ENCODE measurements at places on chromosomes 6 and 20. TPM values are rescaled to one million over a fixed set of nuclear protein-coding genes. Genes with fewer than 3 reads are reported as not detected.

- no peaks in the 10 kb centered on the region for H3K36me3 ChIP-seq
- H3K27me3 ChIP-seq = no peaks in the 10 kb centered on the region
- no peak overlapping the region for H3K4me3 ChIP-seq
- H3K4me1 ChIP-seq = no peaks in the 10 kb centered on the region
These were observed 313.6 kb downstream of the ALDH8A1 start for GRCh38 chr6:134636186-134636799.

DNA sequence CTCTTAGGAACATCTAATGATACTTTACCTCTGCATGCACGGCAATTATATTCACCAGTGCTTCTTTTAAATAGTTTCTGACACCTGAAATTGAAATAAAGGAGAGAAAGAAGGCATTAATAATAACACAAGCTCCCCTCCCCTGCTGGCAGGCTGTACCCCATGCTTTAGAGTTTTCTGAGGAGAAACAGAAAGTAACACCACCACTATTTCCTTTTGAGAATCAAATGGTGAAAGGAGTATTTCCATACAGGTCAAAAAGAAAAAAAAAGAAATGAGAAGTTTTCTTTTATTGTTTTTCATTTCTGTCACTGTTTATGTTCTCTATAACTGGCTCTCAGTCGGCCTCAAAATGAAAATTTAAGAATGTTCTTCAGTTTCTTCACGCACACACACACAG is 108.1 kb downstream of the IRF4 start:
- H3K27me3 ChIP-seq = no peaks in the 10 kb centered on the region
- no peak overlapping the region for H3K27ac ChIP-seq
- no peak overlapping the region for H3K4me3 ChIP-seq

DNA sequence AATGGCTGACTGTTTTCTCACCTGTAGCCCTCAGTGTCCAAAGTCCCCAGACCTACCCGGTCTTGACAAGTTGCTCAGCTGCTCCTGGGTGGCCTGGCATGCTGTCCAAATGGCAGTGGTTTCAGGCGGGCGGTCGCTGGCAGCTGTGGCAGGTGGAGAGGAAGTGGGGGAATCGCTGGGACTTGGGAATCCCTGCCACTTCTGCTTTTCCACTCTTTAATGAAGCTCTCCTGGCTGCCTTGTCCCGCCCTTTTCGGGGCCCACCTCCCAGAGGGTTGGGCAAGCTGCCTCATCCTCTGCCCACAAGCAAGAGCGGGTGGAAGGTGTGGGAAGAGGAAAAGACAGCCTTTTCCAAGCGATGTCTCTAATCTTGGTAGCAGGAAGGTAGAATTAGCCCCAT is at the start of gene OCSTAMP:
Gene OCSTAMP (minus strand): TSS at position 194 of the 400 bp plus-strand sequence. CDS start 94 bp downstream, at position 100.
- no peak for DNase-seq
- H3K4me1 ChIP-seq = no peaks in the 10 kb centered on the region
- H3K4me3 ChIP-seq = no peak within 1 kb of the TSS
- no peaks in the 10 kb centered on the region for H3K27me3 ChIP-seq

DNA sequence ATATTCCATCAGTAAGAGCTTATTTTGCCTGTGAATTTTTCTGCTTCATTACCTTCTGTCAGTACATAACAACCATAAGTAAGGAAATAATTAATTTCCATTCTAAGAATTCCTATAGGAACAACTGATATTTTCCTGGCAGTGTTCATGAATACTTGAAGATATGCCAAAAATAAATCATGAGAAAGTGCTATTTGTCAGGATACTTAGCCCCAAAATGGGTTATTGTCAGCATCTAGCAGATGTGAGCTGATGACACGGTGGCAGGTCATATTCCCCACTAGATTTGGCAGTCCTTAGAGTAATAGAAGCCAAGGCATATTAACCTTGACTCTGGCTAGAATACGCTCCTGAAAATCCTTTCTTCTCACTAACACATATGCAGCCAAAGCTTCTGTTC is 43.2 kb upstream of the CRISP1 start:
- no peaks in the 10 kb centered on the region for H3K27me3 ChIP-seq
- H3K27ac ChIP-seq = no peak overlapping the region
- no peaks in the 10 kb centered on the region for H3K36me3 ChIP-seq

DNA sequence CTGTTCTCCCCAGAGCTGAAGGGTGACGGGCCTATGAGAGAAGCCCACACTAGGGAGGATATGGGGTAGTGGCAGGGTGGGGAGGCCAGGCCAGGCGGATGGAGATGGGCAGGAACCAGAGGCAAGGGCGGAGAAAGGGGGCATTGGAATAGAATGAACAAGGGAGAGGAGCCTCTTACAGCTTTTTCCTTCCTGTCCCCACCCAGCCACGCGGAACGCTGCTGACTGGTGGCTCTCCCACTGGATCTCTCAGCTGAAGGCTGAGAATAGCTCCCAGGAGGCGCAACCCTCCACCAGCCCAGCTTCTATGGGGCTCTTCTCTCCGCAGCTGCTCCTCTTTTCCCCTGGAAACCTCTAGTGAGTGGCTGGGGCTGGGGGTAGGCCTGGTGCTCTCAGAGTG is 10.8 kb downstream of the DLK2 start:
- no peaks in the 10 kb centered on the region for H3K4me1 ChIP-seq
- no peaks in the 10 kb centered on the region for H3K27me3 ChIP-seq
- DNase-seq = no peak
- no peak overlapping the region for H3K27ac ChIP-seq
- H3K36me3 ChIP-seq = no peaks in the 10 kb centered on the region
- H3K4me3 ChIP-seq = no peak overlapping the region

- no peaks in the 10 kb centered on the region for H3K27me3 ChIP-seq
- no peak for DNase-seq
- no peaks in the 10 kb centered on the region for H3K36me3 ChIP-seq
- H3K27ac ChIP-seq = no peak overlapping the region
- H3K4me3 ChIP-seq = no peak overlapping the region
- H3K4me1 ChIP-seq = no peaks in the 10 kb centered on the region
These were observed 14.7 kb upstream of the CDKN1A start for GRCh38 chr6:36663504-36664446.

GRCh38 chr6:110037726-110038295 is 59.7 kb downstream of the GPR6 start:
- no peaks in the 10 kb centered on the region for H3K27me3 ChIP-seq
- H3K4me3 ChIP-seq = no peak overlapping the region
- no peak for DNase-seq
- H3K36me3 ChIP-seq = no peaks in the 10 kb centered on the region
- H3K4me1 ChIP-seq = no peaks in the 10 kb centered on the region

GRCh38 chr20:32518593-32519380 is 66.3 kb downstream of the NOL4L start:
- DNase-seq = no peak
- H3K4me3 ChIP-seq = no peak overlapping the region
- H3K4me1 ChIP-seq = peaks cover 15% of the 10 kb centered on the region
- H3K27ac ChIP-seq = peak overlapping the region; percentile 92
- no peaks in the 10 kb centered on the region for H3K36me3 ChIP-seq

- H3K27ac ChIP-seq = no peak overlapping the region
- H3K36me3 ChIP-seq = no peaks in the 10 kb centered on the region
- no peak for DNase-seq
- no peaks in the 10 kb centered on the region for H3K27me3 ChIP-seq
- no peak overlapping the region for H3K4me3 ChIP-seq
These were observed 128.7 kb downstream of the TBC1D32 start for GRCh38 chr6:121205569-121205968.

DNA sequence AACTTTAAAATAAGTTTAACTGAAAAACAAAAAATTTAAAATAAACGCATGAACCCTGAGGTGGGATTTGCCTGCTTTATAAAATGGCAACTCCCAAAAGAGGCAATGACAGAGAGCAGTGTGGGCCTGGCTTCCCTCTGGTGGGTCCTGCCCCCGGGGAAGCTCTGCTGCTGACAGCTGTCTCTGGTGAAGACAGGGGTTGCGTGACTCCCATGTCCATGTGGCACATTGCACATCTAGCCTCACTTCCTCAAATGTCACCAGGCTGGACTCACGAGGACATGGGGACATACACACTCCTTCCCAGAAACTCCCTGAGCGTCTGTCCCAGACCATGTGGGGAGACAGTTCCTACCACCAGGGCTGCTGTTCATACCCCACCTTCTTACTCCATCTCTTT is 66.2 kb downstream of the ABHD12 start:
- no peaks in the 10 kb centered on the region for H3K36me3 ChIP-seq
- DNase-seq = no peak
- H3K27me3 ChIP-seq = no peaks in the 10 kb centered on the region
- no peaks in the 10 kb centered on the region for H3K4me1 ChIP-seq
- H3K4me3 ChIP-seq = no peak overlapping the region
- H3K27ac ChIP-seq = no peak overlapping the region

DNA sequence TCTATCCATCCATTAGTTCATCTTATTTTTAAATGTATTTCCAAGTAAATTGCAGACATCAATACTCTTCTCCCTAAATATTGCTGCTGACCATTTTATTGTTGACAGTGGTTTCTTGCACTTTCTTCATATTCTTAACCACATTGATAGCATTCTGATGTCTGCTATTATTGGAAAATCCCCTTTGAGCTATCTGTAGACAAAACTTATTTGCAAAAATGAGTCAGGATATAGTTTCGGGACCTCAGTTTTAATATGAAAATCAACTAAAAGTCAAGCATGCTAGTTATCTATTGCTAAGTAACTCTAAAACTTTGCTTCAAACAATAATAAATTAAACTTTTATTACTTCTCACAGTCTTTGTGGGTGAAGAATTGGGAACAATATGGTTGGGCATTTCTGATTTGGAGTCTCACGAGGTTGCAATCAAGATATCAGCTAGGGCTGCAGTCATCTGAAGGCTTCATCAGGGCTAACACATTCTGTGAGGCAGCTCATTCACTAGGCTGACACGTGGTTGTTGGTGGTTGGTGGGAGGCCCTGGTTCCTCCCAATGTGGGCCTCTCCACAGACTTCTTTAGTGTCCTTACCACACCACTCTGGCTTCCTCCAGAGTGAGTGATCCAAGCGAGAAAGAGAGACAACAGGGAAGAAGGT is 32.7 kb downstream of the CD109 start:
- H3K4me3 ChIP-seq = no peak overlapping the region
- no peak overlapping the region for H3K27ac ChIP-seq
- no peaks in the 10 kb centered on the region for H3K36me3 ChIP-seq
- H3K4me1 ChIP-seq = no peaks in the 10 kb centered on the region
- no peak for DNase-seq

DNA sequence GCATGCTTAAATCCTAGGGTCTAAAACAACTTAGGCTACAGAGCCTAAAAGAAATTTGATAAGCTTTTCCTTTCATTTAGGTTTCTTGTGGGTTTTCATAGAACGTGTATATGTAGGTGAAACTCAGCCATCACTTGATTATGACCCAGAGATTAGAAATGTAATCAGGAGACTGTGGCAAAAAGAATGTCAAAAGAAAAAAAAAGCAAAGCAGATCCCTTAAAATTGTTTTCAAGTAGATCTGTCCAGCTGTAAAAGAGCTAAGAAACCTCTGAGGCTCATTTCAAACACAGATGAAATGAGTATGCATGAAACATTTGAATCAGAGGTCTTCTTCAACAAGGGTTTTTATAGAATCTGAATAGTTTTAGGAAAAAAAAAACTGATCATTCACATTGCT is 341.3 kb upstream of the PRDM1 start:
- H3K4me3 ChIP-seq = no peak overlapping the region
- H3K27me3 ChIP-seq = no peaks in the 10 kb centered on the region
- no peaks in the 10 kb centered on the region for H3K4me1 ChIP-seq
- no peak overlapping the region for H3K27ac ChIP-seq
- no peaks in the 10 kb centered on the region for H3K36me3 ChIP-seq
- DNase-seq = no peak

DNA sequence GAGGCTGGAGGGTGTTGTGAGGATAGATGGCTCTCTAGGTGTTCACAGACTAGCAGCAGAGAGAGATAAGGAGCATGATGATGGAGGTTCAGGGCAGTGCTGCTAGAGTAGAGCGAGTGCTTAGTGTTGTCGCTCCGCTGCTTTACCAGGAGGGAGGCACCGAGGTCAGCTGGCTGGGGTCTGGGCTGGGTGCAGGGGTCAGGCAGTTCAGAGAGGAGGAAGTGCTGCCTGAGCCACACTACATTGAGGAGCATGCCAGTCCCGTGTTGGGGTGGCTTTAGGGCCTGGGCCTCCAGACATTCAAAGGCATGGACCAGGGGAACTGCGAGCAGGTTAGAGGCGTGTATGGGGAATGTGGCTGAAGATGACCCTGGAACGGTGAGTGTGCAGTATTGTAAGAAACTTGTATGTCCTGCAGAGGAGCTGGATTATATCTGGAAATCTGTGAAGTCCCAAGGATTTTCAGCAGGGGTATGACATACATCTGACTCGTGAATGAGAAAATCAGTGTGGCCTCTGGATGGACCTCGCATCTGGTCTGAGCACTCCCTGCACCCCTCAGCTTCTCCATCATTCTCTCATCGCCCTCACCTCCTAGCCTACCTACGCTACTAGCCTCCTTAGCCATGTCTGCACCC is 66.9 kb downstream of the IGF2R start:
- H3K4me3 ChIP-seq = no peak overlapping the region
- no peak overlapping the region for H3K27ac ChIP-seq
- H3K4me1 ChIP-seq = no peaks in the 10 kb centered on the region
- H3K27me3 ChIP-seq = no peaks in the 10 kb centered on the region

GRCh38 chr6:1749041-1749440 is 139.3 kb downstream of the FOXC1 start:
- no peaks in the 10 kb centered on the region for H3K36me3 ChIP-seq
- H3K27ac ChIP-seq = no peak overlapping the region
- no peaks in the 10 kb centered on the region for H3K4me1 ChIP-seq
- H3K4me3 ChIP-seq = peak overlapping the region; percentile 25
- no peaks in the 10 kb centered on the region for H3K27me3 ChIP-seq

DNA sequence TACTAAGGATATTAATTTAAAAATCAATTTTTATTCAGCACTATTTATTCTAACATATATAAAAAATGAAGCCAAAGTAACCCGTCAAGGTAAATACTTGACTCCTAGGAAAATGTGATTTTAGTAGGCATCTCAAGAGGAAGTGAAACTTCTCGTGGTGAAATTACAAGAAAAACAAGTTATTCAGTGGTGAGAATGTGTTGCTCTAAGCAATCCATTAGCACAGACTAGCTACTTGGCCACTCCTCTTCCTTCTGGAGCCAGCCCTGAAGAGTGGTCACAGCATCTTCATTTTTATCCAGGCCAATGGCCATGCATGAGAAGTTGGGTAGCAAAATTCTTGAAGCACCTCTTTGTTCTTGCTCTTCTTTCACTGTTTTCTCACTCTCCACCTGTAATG is 40.4 kb upstream of the GFRAL start:
- H3K27me3 ChIP-seq = no peaks in the 10 kb centered on the region
- DNase-seq = no peak
- no peak overlapping the region for H3K4me3 ChIP-seq
- H3K36me3 ChIP-seq = no peaks in the 10 kb centered on the region
- H3K4me1 ChIP-seq = no peaks in the 10 kb centered on the region

Gene PACRG
- total RNA-seq = 0.64 TPM

Gene RNF144B
- 37.0 TPM for total RNA-seq

Gene ARFRP1
- 30.7 TPM for total RNA-seq

Gene ZC3H12D
- total RNA-seq = 6.4 TPM

All from breast epithelium (tissue), 4 donors.